MM.1S (cell line): ENCODE measurements at places on chromosomes 16 and 17.

- H3K4me1 ChIP-seq, result 0 out of 2 replicates have a peak, but pooled peaks cover 6% of the 10 kb centered on the region
- no peak overlapping the region for H3K4me3 ChIP-seq
- H3K27ac ChIP-seq, result no peak overlapping the region
- H3K36me3 ChIP-seq, result no peaks in the 10 kb centered on the region
- H3K27me3 ChIP-seq, result no peaks in the 10 kb centered on the region
Observed at GRCh38 chr17:2195729-2196128, 107.9 kb downstream of the SMG6 start.

DNA sequence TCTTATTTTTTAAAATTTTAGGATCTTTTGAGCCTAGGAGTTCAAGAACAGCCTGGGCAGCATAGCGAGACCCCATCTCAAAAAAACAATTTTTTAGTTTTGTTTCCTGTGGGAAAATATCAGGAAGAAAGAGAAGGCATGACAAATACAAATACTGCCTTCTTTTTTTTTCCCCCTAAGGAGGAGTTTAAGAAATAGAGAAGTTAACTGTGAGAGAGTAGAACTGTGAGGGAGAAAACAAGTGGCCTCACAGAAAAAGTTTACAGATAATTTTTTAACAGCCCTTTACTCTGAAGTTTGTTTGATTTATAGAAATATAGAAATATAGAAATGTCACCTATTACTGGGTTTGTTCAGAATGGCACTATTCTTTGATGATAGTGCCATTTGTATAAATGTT is 21.1 kb downstream of the TTYH2 start:
- no peak overlapping the region for H3K27ac ChIP-seq
- H3K27me3 ChIP-seq, result peaks cover 46% of the 10 kb centered on the region
- no peaks in the 10 kb centered on the region for H3K36me3 ChIP-seq

DNA sequence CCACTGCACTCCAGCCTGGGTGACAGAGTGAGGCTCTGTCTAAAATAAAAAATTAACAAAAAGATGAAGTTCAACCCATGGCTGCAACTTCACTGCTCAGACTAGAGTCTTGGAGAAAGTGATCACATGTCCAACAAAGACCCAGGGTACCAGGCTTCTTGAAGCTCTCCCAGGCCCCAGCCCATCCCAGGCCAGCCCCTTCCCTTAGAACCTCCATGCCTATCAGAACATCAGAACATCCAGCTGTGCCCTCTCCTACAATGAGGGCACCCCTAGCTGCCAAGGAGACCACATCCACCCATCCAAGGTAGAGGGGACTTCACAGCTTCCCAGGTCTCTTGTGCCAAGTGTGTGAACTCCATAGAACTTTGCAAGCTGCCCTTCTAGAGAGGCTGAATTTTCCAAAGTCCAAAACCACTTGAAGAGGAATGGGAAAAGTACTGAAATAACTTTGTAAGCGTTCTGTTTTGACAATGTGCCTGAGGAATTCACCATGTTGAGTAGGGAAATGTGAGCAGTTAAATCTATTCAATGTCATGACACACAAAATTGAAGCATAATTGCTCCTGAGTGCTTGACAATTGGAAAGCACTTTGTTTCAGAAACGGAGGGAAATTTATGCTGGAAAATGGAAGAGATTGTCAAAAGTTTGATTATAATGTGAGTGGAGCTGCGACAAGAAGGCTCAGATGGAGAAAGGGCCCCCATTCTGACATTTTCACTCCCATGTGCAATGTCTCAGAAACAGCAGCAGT is 230.4 kb downstream of the ZNF423 start:
- H3K27ac ChIP-seq, result no peak overlapping the region
- H3K36me3 ChIP-seq, result no peaks in the 10 kb centered on the region
- DNase-seq, result no peak

GRCh38 chr16:78791011-78791410 is 691.6 kb downstream of the WWOX start:
- no peaks in the 10 kb centered on the region for H3K27me3 ChIP-seq
- no peaks in the 10 kb centered on the region for H3K4me1 ChIP-seq
- H3K36me3 ChIP-seq, result no peaks in the 10 kb centered on the region
- no peak overlapping the region for H3K4me3 ChIP-seq
- no peak for DNase-seq

GRCh38 chr17:79951361-79952264 is 84.1 kb downstream of the TBC1D16 start:
- H3K27me3 ChIP-seq, result peaks cover 100% of the 10 kb centered on the region
- no peak overlapping the region for H3K27ac ChIP-seq
- no peaks in the 10 kb centered on the region for H3K4me1 ChIP-seq

DNA sequence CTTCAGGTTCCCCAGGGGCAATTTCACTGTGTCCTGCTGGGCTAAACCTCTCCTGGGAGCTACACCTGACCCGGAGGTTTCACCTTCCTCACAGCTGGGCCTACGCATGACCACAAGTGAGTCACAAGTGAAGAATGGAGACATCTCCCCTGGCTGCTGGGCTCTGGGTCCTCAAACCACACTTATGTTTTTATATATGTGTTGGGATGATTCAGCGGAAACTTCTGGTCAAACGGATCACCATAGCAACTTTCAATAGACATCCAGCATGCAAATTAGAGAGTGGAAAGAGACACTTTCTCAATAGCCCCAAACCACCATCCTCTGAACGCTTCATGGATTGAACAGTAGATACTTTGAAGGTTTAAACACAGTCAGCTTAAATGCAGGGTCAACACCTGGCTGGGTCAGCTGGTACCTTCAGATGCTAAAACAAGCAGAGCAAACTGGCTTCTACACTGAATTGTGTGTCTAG is 28.0 kb upstream of the MAF start:
- H3K36me3 ChIP-seq, result no peaks in the 10 kb centered on the region
- H3K27me3 ChIP-seq, result no peaks in the 10 kb centered on the region
- H3K27ac ChIP-seq, result peak overlapping the region; percentile 89

- no peak for DNase-seq
- no peaks in the 10 kb centered on the region for H3K36me3 ChIP-seq
- H3K27me3 ChIP-seq, result no peaks in the 10 kb centered on the region
- H3K4me1 ChIP-seq, result peaks cover 15% of the 10 kb centered on the region; the same call in 1 of the 2 replicates
Observed at GRCh38 chr17:47819475-47819874, 2.1 kb downstream of the OSBPL7 start.

GRCh38 chr16:68737046-68737729 is at the start of gene CDH1:
CDH1 (plus strand) TSS chr16:68737292; CDS start chr16:68737416, 124 bp downstream.
- no peaks in the 10 kb centered on the region for H3K36me3 ChIP-seq
- H3K4me1 ChIP-seq, result no peaks in the 10 kb centered on the region
- H3K27me3 ChIP-seq, result no peaks in the 10 kb centered on the region; the same call in 1 of the 2 replicates
- H3K4me3 ChIP-seq, result no peak within 1 kb of the TSS

DNA sequence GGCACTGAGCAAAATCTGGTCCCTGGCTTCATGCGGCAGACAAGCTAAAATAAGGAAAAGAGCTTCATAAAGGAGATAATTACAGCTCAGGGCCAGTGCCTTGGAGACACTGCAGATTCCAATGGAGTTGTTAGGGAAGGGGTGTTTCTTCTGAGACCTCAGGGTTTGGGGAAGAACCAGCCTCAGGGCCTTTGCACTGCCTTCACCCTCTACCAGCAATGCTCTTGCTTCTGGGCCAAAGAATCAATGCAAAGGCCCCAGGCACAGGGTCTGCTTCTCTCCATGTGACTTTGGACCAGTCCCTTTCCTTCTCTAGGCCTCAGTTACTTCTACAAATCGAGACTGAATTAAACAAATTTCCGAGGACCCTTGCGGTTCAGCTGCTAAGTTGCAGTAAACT is 36.2 kb upstream of the GAN start:
- no peak for DNase-seq
- no peak overlapping the region for H3K4me3 ChIP-seq
- H3K27me3 ChIP-seq, result no peaks in the 10 kb centered on the region

DNA sequence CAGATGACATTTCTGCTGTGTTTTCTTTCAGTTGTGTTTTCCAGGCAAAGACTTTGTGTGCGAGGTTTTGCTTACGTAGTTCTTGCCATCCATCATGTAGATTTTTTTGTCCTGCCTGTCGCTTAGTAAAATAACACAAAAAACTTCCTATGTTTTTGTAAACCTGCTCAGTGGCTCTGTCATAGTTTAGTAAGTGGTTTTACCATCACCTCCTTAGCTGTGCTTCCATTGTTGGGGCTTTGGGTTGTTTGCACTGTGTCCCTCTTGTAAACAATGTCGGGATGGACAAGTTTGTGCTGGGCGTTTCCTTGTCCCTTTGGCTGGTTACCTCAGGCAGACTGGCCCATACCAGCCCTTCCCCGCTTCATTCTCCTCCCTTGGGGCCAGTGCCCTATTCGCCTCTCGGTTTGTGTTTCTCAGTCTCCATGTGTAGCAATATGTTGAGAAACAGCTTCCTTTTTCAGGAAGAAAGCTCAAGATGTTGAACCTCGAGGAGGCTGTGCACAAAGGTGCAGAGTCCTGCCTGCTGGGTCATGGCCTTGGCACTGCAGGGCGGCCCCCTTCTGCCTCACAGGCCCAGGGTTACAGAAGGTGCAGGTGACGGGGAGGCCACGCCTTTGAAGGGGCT is 74.6 kb downstream of the KSR1 start:
- no peak overlapping the region for H3K4me3 ChIP-seq
- no peak for DNase-seq
- no peaks in the 10 kb centered on the region for H3K4me1 ChIP-seq
- no peaks in the 10 kb centered on the region for H3K36me3 ChIP-seq
- no peaks in the 10 kb centered on the region for H3K27me3 ChIP-seq
- no peak overlapping the region for H3K27ac ChIP-seq

GRCh38 chr16:88535191-88535856 is 34.9 kb upstream of the ZC3H18 start:
- H3K27me3 ChIP-seq, result peaks cover 7% of the 10 kb centered on the region; the same call in 1 of the 2 replicates
- no peak for DNase-seq
- H3K4me3 ChIP-seq, result peak overlapping the region; percentile 34; the same call in 1 of the 2 replicates
- H3K4me1 ChIP-seq, result no peaks in the 10 kb centered on the region

- no peaks in the 10 kb centered on the region for H3K4me1 ChIP-seq
- H3K27ac ChIP-seq, result no peak overlapping the region
- H3K36me3 ChIP-seq, result no peaks in the 10 kb centered on the region
- DNase-seq, result no peak
Observed at GRCh38 chr16:74264811-74265210, 31.8 kb upstream of the PSMD7 start.

GRCh38 chr17:65876985-65877384 is 314.9 kb downstream of the CEP112 start:
- no peaks in the 10 kb centered on the region for H3K27me3 ChIP-seq
- no peak overlapping the region for H3K27ac ChIP-seq
- H3K4me3 ChIP-seq, result no peak overlapping the region
- no peak for DNase-seq
